ENCODE measurements at places on chromosomes 4 and X.

DNA sequence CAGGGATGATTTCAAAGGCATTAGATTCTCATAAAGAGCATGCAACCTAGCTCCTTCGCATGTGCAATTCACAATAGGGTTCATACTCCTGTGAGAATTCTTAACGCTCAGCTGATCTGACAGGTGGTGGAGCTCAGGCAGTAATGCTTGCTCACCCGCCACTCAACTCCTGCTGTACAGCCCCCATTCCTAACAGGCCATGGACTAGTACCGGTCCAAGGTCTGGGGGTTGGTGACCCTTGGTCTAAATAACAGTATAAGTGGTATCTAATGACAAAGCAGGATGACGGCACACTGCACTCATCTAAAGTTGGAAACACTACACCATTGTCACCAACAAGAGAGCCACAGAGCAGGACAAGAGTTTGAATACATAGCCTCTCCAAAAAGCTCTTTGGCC, 28.5 kb downstream of the ADGRA3 start:
- no peak for DNase-seq

DNA sequence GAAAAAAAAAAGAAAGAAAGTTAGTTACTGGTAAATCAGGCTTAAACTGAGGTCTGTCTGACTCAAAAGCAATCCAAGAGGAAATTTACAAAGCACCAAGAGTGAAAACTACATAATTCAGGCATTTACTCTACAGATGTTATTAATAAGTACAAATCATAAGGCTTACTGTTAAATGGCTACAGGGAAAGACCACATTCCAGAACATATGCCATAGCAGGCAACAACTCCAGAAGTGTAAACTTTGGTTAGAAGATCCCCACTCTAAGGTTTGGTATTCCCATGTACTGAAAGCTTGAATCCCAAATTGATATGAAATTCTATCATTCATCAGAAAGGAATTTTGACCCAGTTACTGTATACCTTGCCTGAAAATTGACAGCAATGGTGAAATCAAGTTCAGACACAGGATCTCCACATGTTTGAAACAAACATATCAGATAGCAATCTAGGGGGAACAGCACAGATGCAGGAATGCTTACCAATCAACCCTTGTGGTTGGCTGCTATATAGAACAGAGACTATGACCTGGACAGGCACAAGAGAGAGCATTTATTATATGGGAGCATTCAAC, 6.6 kb downstream of the USP26 start:
- no peak for DNase-seq

GRCh38 chrX:39874202-39874816, 223.4 kb downstream of the BCOR start:
- DNase-seq: peak; percentile 72

- no peak for DNase-seq
Observed at GRCh38 chrX:49000636-49001035, 1.4 kb downstream of the GRIPAP1 start.

DNA sequence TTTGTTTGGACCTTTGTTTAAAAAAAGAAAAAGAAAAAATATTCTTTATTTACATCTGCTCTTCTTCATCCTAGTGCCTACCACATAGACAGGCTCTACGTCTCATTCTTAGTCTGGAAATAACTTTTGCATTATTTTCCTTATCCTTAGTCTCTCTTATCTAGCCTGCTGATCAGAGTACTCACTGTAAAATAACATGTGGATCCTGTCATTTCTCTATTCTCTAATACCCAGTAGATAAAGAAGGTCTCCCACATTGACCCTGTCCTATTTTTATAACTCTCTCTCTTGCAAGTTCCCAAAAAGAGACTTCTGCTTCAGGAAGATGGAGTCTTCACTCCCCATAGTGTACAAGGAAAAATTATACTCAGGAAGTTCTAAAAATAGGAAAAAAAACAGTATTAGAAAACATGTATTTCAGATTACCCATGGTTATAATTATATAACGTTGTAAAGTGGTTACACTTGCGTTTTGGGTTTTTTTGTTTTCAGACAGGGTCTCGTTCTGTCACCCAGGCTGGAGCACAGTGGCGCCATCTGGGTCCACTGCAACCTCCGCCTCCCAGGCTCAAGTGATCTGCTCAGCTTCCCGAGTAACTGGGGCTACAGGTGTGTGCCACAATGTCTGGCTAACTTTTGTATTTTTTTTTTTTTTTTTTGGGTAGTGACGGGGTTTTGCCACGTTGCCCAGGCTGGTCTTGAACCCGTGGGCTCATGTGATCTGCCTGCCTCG, 23.8 kb downstream of the ZFX start:
- DNase-seq: no peak

- no peak for DNase-seq
Observed at GRCh38 chr4:177376024-177376423, 66.2 kb downstream of the AGA start.

DNA sequence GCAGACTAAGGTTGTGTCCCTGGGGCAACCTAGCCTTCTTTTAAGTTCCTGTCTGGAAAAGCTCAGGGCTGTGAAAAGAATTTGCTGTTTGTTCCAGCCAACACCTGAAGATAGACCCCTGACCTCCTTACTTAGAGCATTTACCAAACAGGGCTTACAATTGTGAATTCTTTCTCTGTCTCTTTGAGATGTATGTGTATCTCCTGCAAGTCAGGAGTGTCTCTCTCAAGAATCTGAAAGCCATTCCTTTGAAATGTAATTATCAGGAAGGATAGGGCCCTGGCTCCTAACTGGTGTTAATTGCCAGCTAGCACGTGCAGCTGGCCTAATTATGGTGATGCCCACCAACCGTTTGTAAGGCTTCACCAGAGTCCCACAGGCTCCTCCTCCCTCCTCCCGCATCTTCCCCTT, 18.2 kb downstream of the CCNG2 start:
- DNase-seq: no peak

- no peak for DNase-seq
Observed at GRCh38 chr4:1271686-1272085, 18.0 kb upstream of the MAEA start.

- no peak for DNase-seq
Observed at GRCh38 chr4:172270397-172270796, 457.2 kb downstream of the GALNTL6 start.

DNA sequence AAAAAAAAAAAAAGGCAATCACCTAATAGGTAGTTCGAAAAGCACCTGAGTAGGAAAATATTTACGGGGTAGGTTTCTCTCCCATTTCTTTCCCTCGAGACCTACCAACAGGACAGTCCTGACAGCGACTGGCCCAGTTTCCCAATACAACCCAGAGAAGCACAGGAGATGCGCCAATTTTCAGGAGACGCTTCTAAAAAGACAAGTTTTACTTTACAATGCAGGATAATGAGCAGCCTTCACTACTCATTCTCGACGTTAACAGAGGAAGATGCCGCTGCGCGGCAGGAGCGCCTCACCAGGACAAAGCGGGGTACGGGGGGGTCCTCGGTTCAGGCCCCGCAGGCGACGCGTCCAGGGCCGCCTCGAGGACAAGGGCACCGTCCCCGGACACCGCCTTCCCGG, 708 bp downstream of the BCLAF3 start:
- DNase-seq: peak; percentile 12

GRCh38 chrX:25968920-25969319, 169.2 kb upstream of the MAGEB18 start:
- DNase-seq: no peak

GRCh38 chr4:97786306-97786920, 356.9 kb downstream of the STPG2 start:
- no peak for DNase-seq

DNA sequence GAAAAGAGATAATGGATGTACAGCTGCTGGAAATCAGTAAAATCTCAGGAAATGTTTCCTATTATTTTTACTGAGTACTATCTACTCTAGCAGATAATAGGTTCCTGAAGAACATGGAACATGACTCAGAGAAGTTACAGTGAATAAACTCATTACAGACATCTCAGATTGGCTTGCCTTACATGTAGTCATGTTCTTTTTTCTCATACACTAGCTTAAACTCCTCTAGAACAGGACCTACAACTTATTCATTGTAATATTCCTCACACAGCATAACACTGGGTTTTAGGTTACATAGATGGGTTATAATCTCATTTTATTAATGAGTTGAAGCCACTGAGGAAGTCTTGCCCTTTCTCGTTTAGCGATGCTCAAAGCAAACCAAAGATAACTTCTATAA, 86.9 kb upstream of the BMP2K start:
- DNase-seq: no peak

DNA sequence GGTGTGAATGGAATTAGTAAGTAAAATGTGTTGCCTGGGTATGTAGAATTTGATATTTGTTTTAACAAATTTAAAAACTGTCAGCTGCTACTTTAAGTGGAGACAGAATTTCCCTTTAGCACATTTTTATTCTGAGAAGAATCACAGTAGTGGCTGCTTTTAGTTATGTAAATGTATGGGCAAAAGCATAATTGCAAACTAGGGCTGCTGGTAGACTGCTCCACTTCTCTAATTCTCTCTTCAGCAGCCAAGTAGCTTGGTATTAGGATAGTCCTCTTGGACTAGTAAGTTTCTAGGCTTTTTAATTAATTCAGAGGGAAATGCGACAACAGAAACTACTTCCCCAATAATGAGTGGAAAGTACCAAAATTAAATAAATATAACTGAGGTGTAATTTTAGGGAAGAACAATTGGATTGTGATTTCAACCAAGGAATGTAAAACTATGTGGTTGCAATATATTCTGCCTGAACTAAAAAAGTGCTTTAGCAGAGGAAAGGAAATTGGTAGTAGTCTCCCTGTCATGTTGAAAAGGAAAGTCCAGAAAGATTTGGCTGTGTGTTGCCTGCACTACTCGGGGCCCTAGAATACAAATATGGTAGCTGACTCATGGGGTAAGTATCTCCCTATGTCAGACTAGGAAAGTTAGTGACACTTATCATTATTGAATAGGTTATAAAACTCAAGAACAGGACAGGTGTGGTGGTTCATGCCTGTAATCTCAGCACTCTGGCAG, 9.2 kb upstream of the EIF4E start:
- no peak for DNase-seq

- DNase-seq: no peak
Observed at GRCh38 chr4:10688022-10688421, 3.5 kb upstream of the CLNK start.

GRCh38 chr4:102328045-102328444, 17.2 kb downstream of the SLC39A8 start:
- no peak for DNase-seq

GRCh38 chr4:104486716-104487504, 7.8 kb downstream of the CXXC4 start:
- no peak for DNase-seq

GRCh38 chr4:46274717-46275116, 115.2 kb downstream of the GABRA2 start:
- DNase-seq: no peak

- DNase-seq: no peak
Observed at GRCh38 chrX:4925911-4926310, 1212.5 kb upstream of the PRKX start.

GRCh38 chrX:152991123-152991522, 2.8 kb downstream of the PNMA5 start:
- no peak for DNase-seq

GRCh38 chr4:21801661-21802385, 146.7 kb downstream of the KCNIP4 start:
- no peak for DNase-seq

DNA sequence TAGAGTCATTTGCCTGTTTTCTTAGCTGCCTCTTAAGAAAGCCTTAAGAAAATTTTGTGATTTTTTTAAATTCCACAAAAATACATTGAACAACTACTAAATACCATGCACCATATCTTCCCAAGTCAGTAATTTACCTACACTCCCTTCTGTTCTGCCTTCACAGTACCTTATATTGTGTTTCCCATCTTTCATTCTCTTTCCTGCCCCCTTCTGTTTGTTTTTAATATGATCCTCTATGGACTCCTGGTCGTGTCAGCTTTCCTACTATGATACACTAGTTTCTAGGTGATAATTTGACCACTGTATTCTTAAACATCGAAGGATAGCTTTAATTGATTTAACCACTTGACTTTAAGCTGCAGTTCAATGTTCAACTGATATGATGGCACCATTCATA, 297.7 kb upstream of the HAND2 start:
- no peak for DNase-seq

DNA sequence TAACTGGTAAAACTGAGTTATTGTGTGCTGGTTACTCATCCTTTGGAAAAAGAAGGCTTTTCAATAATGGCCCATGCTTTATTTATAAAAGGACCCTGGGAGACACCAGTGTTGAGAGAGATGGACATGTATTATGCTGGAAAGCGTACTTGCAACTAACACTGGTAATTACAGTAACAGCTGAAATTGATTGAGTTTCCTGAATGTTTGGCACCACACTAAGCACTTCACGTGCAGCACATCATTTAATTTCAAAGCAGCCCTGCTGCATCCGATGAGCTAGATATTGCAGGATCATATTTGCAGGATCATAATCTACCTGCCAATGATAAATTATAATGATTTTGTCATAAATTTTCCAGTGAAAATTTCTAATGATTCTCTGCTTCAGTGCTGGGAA, 81.5 kb downstream of the QRFPR start:
- no peak for DNase-seq

GRCh38 chrX:15448010-15448639, 45.0 kb downstream of the PIR start:
- DNase-seq: no peak

GRCh38 chrX:317424-318067, 1.1 kb downstream of the GTPBP6 start:
- no peak for DNase-seq

GRCh38 chr4:48470570-48470969, 12.6 kb upstream of the SLC10A4 start:
- DNase-seq: no peak

DNA sequence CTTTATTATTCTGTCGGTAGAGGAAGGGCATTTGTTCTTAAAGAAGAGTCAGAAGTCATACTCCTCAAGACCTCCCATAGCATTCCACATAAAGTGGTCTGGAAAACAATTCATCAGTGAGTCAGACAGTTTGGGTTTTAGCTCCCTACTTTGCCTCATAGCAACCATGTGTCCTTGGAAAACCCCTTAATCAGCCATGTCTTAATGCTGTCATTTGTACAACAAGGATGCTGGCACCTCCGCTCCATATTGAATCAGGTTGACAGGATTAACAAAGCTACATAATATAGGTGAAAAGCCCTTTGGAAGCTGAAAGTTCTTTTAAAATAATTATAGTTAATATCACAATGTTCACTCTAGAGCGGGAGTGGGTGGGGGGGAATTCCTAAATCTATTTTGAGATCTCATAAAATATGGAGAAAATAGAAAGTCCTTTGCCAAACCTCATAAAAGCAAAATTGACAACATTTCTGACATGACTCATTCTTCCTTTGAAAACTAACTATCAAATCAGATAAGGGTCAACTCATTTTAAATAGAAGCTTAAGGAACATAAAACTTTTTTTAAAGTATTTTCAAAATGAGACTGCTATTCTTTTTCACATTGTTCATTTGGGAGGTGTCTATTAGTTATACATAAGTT, 37.3 kb upstream of the GUCY1A1 start:
- no peak for DNase-seq

GRCh38 chr4:148025981-148026380, 294.1 kb downstream of the ARHGAP10 start:
- DNase-seq: no peak

GRCh38 chrX:132876523-132877338, 81.7 kb downstream of the HS6ST2 start:
- no peak for DNase-seq

- DNase-seq: no peak
Observed at GRCh38 chr4:128303986-128304385, 16.4 kb upstream of the PGRMC2 start.
